ENCODE measurements at places on chromosomes 2 and 18. TPM values are rescaled to one million over a fixed set of nuclear protein-coding genes. Genes with fewer than 3 reads are reported as not detected.

Gene SOWAHC
- total RNA-seq = 11.5 TPM

Gene FAM228A
- total RNA-seq = under 0.01 TPM

Gene GATA6
- total RNA-seq = 0.44 TPM

Gene GALNT13
- total RNA-seq = 0.22 TPM

Gene CNOT9
- total RNA-seq = 38.3 TPM

Gene RFX8
- not detected for total RNA-seq

Gene ORMDL1
- total RNA-seq = 32.1 TPM

Gene TACR1
- not detected for total RNA-seq

Gene NEB
- total RNA-seq = 0.99 TPM

Gene ARHGAP25
- total RNA-seq = 8.9 TPM

Gene CCDC85A
- total RNA-seq = 1.4 TPM

Gene HRH4
- not detected for total RNA-seq

Gene LBX2
- total RNA-seq = 0.65 TPM

Gene GPR45
- total RNA-seq = not detected

Gene GALNT14
- not detected for total RNA-seq

Gene BCL2
- 0.87 TPM for total RNA-seq

Gene SLC9A2
- not detected for total RNA-seq

Gene DNAJC5G
- total RNA-seq = 0.44 TPM

Gene SERPINB13
- not detected for total RNA-seq

Gene NCKAP5
- total RNA-seq = under 0.01 TPM
